ENCODE measurements at places on chromosomes 5 and 9.
A peak's percentile ranks its signal among the peaks of the same experiment; 100 is the strongest.

- no peak for DNase-seq
Measured at GRCh38 chr9:136295542-136296433, 8.1 kb downstream of the CCDC187 start.

DNA sequence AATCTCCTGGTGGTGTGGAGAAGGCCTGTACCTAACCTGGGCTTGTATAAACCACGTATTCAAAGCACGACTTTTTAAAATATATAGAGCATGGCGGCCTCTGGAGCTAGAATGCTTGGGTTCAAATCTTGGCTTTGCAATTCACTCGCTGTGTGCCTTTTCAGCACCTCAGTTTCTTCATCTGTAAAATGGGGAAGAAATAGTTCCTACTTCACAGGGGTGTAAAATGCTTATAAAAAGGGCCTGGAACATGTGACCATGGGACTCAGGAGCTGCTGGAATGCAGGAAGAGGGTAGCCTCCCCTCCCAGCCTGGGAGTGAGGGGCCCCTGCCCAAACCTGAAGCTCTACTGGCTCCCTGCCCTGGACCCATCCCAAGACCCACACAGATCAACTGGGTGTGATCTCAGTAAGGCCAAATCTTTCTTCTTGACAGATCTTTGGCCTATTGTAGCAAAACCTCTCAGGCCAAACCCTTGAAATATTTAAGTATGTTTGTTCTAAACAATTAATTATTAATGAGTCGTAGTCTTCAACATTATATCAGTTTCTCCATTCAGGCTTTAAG lies 269.0 kb downstream of the ZSWIM6 start:
- DNase-seq = no peak

DNA sequence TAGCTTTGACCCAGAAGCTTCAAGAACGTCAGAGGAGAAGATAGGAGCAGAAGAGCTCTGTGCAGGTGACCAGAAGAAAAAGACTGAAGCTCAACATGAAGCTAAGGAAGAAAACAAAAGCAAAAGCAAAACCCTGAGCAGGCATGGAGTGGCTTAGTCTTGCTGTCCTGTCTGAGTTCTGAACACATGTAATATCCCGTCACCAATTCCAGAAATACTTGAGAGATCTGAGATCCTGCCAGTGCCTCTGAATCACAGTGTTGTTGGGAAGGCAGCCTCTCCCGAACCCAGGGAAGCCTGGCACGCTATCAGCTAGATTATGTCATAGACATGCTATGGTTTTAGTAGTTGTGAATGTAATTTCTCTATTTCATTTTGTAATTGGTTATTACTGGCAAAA lies 235.7 kb downstream of the ICE1 start:
- DNase-seq = peak; percentile 27

DNA sequence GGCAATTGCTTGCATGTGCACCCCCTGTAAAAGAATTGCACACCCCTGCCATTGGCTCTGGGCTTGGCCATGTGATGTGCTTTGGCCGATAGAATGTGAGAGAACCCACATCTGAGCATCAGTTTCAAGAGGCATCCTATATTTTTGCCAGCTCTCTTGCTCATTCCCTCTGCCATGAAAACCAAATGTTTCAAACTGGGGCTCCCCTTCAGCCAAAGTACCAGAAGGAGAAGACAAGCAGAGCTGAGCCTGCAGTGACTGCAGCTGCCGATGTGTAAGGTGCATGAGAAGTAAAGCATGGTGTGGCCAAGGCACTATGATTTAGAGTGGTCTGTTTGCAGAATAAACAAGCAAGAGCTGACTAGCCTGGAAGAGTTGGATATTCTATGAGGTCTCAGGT lies 132.3 kb downstream of the ASTN2 start:
- DNase-seq = no peak

- no peak for DNase-seq
Measured at GRCh38 chr5:161286066-161286655, 260.4 kb downstream of the GABRB2 start.

DNA sequence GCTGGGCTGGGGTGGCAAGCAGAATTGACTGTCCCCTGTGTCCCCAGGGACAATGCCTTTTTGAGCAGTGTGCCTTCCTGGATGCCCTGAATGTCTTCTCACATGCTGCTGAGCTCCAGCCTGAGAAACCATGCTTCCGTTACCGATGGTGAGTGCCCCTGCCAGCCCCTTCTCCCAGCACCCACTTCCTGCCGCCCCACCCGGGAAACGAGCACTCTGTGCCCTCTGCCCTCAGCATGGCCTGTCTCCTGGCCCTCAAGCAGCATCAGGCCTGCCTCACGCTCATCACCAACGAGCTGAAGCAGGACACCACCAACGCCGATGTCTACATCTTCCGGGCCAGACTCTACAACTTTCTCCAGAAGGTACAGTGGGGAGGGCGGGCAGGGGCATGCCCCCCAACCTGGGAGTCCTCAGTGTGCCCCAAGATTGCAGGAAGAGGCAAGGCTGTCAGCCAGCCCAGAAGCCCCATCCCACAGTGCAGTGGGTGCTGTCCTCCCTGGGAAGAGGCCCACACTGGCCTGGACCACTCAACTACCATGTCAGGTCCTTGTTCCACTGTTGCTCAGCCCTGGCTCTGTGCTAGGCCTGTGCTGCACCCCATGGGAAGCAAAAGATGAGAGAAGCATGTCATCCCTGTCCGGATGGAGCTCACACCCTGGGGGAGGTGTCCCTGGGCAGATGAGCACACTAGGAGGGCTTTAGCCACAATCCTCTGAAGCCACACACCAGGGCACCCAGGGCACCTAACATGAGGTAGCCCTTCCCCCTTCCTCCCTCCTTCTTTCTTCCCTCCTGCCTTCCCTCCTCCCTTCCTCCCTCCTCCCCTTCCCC lies 4.4 kb downstream of the TTC16 start:
- no peak for DNase-seq

- no peak for DNase-seq
Measured at GRCh38 chr9:95966306-95966705, 90.8 kb downstream of the ERCC6L2 start.

- no peak for DNase-seq
Measured at GRCh38 chr5:103410172-103410571, 151.6 kb downstream of the MACIR start.

DNA sequence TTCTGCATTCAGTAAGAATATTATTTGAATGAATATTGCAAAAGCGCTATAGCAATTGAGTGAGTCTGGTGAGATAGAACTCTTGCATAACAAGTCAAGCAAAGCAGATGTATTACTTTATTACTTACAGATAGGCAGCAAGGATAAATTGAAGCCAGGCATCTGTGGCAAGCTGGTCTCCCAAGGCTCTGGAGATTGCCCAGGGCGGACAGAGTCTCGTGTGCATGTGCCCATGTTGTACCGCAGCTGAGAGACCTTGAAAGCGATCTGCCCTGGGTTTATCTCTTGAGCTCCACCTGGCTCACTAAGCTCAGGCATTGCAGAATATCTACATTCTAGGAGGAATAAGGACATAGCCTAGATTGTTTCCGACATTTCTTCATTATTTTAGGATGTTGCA lies 591.6 kb downstream of the ISL1 start:
- no peak for DNase-seq

DNA sequence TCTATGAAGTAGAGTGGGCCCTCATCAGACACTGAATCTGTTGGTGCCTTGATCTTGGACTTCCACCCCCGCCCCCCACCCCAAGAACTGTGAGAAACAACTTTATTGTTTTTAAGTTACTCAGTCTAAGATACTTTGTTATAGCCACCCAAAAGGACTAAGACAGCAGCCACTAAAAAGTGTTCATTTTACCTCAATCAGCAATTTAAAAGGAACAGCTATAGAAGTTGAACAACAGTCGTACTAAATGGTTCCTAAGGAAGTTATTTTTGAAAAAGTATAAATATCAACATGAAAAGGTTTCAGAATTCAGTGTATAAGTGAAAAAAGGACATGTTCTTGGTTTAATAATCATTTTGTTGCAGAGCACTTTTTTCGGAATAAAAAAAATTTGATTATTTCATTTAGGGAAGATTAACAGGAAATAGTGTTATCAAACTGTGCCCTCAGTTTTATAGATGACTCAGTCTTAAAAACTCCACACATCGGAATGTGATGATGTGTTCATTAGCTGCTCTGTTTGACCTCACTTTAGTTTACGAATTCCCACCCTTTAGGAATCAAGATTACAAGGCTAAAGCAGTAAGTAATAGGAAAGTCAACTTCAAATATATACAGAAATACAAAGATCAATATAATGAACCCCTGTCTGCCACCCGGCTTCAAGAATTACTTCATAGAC lies 71.2 kb downstream of the MTAP start:
- peak; percentile 86 for DNase-seq

- no peak for DNase-seq
Measured at GRCh38 chr5:147393874-147394672, 115.8 kb downstream of the DPYSL3 start.

DNA sequence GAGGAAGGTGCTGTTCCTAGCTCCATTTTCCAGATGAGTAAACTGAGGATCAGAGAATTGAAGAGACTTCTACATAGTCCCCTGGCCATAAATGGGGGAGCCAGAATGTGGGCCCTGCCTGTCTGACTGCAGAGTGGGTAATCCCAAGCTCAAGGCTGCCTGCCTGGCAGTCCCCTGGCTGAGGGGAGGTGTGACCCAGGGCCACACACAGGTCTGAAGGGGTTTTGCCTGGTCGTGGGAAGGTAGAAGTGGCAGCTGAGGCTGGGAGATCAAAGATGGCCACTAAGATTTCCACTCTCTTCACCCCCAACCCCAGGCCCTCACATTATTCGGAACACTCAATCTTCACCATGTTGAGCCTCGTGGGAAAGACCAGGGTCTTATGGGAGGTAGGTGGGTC lies 176.3 kb downstream of the MACROH2A1 start:
- no peak for DNase-seq

- peak; percentile 43 for DNase-seq
Measured at GRCh38 chr5:110784901-110785300, 46.1 kb downstream of the SLC25A46 start.

- no peak for DNase-seq
Measured at GRCh38 chr5:170297589-170298462, at the start of gene LCP2. Gene LCP2, minus strand, starts transcription at chr5:170297777. Its CDS starts 166 bp downstream, at chr5:170297611.

DNA sequence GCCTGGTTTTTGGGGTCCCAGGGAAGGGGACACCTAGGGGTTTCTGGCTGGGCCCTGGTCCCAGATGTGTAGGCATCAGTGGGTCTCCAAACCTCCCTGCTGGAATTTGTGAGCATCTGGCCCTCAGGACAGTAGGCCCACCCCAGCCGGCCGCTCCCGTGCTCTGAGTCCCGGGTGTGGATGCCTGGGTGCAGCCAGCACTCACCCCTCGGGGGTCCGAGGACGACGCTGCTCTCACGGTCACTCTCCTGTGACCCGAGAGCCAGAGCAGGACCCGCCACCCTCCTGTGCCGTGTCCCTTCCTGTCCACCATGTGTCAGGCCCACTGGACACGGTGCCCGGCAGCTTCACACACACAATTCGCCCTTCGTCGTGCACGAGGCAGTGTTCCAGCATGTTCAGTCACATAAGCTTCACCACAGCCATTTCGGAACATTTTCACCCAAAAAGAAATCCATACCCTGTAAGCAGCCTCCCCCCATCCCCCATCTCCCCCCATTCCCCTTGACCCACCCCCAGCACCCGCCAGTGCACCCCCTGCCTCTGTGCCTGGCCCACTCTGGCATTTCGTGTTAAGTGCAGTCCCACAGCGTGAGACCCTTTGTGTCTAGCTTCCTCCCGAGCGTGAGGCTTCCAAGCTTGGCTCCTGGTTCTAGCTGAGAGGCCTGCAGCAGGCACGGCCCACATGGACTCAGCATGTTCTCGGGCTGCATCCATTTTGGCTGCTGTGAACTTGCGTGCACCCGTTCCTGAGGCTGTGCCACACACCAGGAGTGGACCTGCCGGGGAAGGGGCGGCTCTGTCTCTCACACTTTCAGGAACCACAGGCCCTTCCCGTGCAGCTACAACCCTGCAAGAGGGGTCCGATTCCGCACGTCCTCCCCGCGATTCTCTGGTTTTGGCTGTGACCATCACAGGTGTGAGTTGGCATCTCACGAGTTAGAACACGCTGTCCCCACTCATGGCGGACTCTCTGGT lies 40.5 kb downstream of the NKD2 start:
- no peak for DNase-seq

GRCh38 chr9:94857791-94858190 lies 131.3 kb downstream of the AOPEP start:
- no peak for DNase-seq

DNA sequence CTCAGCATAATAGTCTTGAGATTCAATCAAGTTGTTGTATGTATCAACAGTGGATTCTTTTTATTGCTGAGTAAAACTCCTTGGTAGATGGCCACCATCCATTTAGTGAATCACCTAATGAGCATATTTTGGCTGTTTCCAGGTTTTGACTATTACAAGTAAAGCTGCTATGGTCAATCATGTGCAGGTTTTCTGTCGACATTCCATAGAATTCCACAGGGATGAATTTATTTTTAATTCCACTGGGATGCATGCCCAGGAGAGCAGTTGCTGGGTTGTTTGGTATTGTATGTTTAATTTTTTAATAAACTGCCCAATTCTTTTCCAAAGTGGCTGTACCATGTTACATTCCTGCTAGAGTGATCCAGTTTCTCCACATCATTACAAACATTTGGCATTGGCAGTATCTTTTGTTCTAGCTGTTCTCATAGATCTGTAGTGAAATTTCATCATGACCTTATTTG lies 10.5 kb upstream of the S1PR3 start:
- no peak for DNase-seq

- no peak for DNase-seq
Measured at GRCh38 chr5:162956570-162956969, 480.8 kb upstream of the CCNG1 start.

GRCh38 chr9:82332018-82332773 lies 343.6 kb downstream of the SPATA31D1 start:
- peak; percentile 94 for DNase-seq

All from bronchial epithelial cell (primary cell).